ENCODE measurements at places on chromosomes 6 and 20.

DNA sequence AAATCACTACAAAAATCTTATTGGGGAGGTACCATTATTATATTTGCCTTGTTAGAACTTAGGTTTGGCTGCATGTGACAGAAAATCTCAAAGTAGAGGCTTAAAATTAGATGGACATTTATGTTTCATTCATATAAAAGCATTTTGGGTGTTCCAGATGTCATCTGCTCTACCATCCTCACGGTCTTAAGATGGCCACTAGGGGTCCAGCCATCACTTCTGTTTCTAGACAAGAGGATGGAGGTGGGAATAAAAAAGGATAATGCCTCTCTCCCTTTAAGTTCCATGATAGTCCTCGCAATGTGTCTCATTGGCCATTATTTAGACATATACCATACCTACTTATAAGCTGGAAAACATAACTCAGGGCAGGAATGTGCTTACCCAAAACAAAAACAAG lies 929.5 kb downstream of the KIF16B start:
- no peak for DNase-seq

GRCh38 chr6:27426045-27426620 lies 37.6 kb downstream of the ZNF391 start:
- DNase-seq = no peak

- DNase-seq = no peak
Measured at GRCh38 chr6:113147544-113147943, 709.6 kb upstream of the MARCKS start.

- no peak for DNase-seq
Measured at GRCh38 chr6:136306466-136306865, 16.8 kb upstream of the BCLAF1 start.

- no peak for DNase-seq
Measured at GRCh38 chr6:101380897-101381630, 12.4 kb upstream of the GRIK2 start.
